ENCODE measurements at places on chromosomes 6 and 20.
A peak's percentile ranks its signal among the peaks of the same experiment; 100 is the strongest.

DNA sequence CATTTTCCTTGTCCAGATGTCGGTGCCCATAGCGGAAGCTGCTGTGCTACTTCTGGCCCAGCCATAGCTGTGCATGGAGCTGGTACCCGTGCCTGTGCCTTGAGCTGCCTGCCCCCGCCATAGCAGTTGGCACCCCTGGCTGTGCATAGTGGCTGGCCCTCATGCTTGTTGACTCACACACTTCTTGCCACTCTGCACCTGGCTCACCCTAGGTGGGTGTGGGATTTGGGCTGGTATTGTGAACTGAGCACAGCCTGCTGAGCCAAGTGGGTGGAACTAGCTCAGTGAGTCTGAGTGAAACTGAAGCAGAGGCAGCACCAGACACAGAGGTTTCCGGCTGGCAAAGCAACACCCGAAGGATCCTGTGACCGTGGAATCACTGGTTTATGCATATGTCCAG, 689.5 kb upstream of the EYS start:
- DNase-seq = no peak

DNA sequence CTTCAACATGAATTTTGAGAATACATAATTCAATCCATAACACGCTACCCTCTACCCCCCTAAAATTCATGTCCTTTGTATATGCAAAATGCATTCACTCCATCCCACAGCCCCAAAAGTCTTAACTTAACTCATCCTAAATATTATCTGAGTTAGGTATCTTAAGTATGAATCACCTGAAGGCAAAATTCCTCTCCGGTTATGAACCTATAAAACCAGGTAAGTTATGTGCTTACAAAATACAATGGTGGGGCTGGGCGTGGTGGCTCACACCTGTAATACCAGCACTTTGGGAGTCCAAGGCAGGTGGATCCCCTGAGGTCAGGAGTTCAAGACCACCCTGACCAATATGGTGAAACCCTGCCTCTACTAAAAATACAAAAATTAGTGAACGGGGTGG, 23.5 kb upstream of the PRSS35 start:
- no peak for DNase-seq

GRCh38 chr20:4811661-4812181, 90.0 kb downstream of the PRND start:
- DNase-seq = no peak

DNA sequence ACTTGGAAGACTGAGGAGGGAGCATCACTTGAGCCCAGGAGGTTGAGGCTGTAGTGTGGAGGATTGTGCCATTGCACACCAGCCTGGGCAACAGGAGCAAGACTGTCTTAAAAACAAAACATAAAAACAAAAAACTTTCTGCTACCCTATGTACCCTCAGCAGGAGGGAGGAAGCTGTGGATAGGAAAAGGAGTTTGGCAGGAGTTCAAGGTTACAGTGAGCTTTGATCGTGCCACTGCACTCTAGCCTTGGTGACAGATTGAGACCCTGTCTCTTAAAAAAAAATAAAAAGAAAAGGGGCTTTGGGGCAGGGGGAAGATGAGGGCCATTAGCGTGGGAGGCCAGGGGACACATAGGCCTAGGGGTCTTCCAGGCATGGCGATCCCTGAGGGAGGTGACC, 135.7 kb downstream of the DHX35 start:
- DNase-seq = no peak

DNA sequence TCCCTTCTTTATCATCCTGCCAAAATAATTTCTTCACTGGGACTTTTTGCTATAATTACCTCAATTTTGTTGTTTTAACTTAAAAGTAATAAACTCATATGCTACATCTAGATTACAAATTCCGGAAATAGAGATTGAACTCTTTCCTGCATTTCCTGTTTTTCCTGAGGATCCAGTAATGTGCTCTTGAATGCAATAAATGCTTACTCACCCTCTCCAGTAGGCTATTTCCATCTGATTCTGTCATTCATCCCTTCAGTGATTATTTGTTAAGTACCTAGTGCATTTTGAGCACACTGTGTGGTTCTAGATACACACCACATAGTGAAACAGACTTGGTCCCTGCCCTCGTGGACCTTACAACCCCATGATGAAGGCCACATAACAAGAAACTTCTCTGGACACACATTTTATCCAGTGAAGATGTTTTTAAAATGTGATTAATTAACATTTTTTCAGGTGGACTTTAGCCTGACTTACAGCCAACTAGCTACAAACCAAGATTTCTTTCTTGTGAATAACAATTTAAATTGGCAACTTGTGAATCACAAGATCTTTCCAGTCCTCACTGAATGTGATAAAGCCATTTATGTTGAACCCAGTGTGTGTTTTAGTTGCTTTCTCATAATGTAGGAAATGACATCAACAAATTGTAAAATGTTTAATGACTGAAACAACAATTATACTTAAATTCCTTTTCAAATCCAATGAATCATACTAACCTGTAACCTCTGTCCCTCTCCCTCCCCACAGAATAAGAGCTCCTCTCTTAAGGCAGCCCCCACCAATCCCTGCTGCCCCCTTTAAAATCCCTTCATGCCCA, 272.3 kb downstream of the KHDC1L start:
- no peak for DNase-seq

DNA sequence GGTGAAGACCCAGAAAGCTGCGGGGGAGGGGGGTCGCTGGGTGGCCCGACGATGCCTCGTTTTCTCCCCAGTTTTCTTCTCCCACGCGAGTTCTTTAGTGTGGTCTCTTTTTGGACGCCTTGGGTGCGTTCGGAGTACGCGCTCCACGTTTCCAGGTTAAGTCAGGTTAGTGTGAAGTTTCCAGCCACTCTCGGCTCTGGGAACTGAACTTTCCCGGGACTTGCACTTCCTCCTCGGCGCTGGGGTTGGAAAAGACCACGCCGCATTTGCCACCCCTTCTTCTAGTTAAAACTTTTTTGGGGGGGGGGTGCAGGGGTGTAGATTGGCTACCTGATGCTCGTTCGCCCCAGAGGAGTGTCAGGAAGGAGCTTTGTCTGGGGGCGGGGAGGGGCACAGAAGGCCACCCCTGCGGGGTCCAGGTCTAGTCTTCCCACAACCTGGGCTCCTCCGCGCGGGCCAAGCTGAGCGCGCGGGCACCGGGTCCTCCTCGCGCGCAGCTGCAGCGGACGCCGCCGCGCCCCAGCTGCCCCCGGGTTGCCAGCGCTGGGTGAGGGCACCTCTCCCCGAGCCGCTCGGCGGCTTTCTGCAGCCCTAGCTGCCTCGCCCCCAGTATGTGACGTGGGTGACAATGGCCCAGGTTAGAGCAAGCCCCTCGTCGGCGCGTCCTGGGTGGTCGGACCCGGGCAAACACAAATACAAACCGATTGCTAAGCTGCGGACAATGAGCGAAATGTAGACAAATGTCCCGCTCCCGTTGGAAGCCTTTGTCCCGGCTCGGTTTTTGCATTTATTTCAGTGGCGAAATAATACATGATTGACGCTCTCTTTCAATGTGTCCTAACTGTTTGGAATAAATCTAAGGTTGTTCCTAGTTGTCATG, 1.7 kb upstream of the NKX2-2 start:
- peak; percentile 46 for DNase-seq

- DNase-seq = peak; percentile 17
Observed at GRCh38 chr20:47843886-47844567, 58.7 kb upstream of the SULF2 start.

DNA sequence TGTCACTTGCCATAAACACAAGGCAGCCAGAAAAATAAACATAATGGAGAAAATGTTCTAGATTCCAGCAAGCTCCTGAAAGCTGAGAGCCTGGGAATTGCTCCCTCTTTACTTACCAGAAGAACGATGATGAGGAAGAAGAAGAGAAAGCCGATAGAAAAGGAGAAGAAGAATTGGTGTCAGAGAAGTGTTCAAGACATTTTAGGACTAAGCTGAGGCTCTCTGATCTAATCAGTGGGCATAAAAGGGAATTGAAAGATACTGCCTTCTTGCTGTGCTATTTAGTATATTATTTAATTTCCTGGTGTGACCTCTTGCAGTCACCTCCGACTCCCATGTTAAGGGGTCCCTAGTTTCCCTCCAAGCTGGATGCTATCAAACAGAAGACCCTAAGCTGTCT, 316.6 kb upstream of the JARID2 start:
- DNase-seq = no peak

DNA sequence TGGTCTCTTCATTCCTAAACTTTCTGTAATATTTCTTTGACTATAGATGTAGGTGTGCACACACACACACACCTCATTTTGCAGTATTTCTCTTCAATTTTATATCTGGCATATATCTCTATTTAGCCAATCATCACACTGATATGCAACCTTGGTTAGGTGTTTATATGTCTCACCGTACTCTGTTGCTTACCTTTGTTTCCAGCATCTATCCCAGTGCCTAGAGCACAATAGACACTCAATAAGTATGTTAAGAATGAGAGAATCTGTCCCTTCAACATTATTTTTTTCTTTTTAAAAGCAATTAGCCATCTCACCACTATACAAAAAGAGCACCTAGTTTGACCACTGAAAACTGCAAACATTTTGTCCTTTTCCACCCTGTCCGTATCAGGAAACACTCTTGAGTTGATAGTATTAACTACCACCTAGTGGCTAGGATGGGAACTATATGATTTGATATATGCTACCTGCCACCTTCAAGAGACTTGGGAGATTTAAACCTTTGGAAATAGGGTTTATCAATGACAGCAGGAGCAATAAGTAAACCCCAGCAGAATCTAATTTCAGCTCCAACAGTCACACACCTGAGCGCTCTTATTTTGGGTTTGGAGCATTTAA, 48.7 kb upstream of the RSPO3 start:
- peak; percentile 1 for DNase-seq

All from NCI-H526 (cell line).